Kidney (tissue), 22 donors: ENCODE measurements at places on chromosomes 6 and 20. TPM values are rescaled to one million over a fixed set of nuclear protein-coding genes. Genes with fewer than 3 reads are reported as not detected.

GRCh38 chr6:139625998-139626975 lies 251.8 kb upstream of the CITED2 start:
- peak; percentile 54 for DNase-seq
- H3K4me3 ChIP-seq: no peak overlapping the region
- H3K4me1 ChIP-seq: no peaks in the 10 kb centered on the region
- no peak overlapping the region for H3K27ac ChIP-seq
- H3K27me3 ChIP-seq: no peaks in the 10 kb centered on the region
- H3K36me3 ChIP-seq: no peaks in the 10 kb centered on the region

GRCh38 chr6:150925590-150925928 lies 60.1 kb downstream of the MTHFD1L start:
- H3K27ac ChIP-seq: no peak overlapping the region
- H3K27me3 ChIP-seq: no peaks in the 10 kb centered on the region
- peaks cover 3% of the 10 kb centered on the region for H3K36me3 ChIP-seq
- H3K4me1 ChIP-seq: no peaks in the 10 kb centered on the region
- DNase-seq: no peak

GRCh38 chr6:7260291-7261031 lies 52.5 kb downstream of the SSR1 start:
- peak; percentile 50 for DNase-seq
- H3K27ac ChIP-seq: peak overlapping the region; percentile 80
- peaks cover 14% of the 10 kb centered on the region for H3K4me1 ChIP-seq

DNA sequence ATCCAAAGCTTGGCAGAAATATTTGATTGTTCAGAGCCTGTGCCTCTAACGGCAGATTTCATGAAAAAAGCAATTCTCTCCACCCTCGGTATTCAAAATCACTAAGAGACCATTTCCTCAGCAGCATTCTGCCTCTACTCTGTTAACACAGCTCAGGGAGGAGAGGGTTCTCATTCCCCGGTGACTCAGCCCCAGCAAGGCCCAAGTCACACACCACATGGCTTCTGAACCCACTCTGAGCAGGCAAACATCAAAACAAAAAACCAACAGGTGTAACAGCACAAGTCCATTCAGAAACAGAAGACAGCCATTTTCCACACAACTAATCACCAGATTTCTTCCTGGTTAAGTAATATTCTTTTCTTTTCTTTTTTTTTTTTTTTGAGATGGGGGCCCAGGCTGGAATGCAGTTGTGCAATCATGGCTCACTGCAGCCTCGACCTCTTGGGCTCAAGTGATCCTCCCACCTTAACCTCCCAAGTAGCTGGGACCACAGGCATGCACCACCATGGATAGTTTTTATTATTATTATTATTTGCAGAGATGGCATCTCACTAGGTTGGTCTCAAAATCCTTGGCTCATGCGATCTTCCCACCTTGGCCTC lies 55.4 kb downstream of the GFOD1 start:
- no peaks in the 10 kb centered on the region for H3K27me3 ChIP-seq
- H3K36me3 ChIP-seq: no peaks in the 10 kb centered on the region
- H3K4me3 ChIP-seq: no peak overlapping the region
- H3K27ac ChIP-seq: no peak overlapping the region
- DNase-seq: no peak
- H3K4me1 ChIP-seq: no peaks in the 10 kb centered on the region

- no peak for DNase-seq
- H3K36me3 ChIP-seq: no peaks in the 10 kb centered on the region
- H3K27me3 ChIP-seq: no peaks in the 10 kb centered on the region
- peaks cover 9% of the 10 kb centered on the region for H3K4me1 ChIP-seq
Measured at GRCh38 chr6:70673601-70674000, 5.9 kb downstream of the SMAP1 start.

- no peak overlapping the region for H3K27ac ChIP-seq
- no peak for DNase-seq
- no peaks in the 10 kb centered on the region for H3K36me3 ChIP-seq
- no peaks in the 10 kb centered on the region for H3K4me1 ChIP-seq
Measured at GRCh38 chr6:124080483-124080882, 276.8 kb downstream of the NKAIN2 start.

DNA sequence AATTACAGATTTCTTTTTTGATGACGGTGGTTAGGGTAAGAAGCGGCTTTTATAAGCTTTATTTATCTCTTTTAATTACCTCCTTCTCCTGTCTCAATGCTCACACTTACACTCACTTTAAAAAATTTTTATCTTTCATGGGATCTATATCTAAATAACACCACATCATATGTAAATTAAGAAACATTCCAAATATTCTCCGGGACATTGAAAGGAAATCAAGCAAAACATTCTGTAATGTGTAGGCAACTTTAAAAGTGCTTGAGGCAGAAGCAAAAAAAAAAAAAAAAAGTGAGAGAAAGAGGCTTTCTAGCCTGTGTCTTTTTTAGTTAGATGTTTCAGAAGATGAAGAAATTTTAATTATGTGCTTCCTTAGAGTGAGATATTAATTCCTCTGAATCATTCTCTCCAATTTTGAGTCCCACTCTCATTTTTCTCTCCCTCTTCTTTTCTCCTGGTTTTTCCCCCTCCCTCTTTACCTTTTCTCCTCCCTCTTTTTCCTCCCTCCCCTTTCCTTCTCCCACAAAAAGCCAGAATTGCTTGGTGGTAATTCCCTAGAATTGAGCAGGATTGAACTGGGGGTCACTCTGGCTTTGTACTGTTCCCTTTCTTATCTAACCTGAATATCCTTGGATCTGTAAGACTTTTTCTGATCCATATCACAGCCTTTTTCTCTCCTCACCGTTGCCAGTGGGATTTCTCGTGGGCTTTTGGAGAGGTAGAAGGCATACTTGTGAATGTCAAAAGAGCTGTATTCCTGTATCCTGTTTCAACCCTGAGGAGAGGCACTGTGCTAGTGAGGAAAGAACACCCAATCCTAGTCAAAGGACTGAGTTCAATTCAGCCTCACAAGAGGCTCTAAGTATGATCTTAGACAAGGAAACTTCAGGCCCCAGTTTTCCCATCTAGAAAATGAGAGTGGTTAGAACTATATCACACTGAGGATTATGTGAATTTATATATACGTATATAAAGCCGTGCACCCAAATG lies 30.4 kb downstream of the KCNQ5 start:
- H3K4me1 ChIP-seq: no peaks in the 10 kb centered on the region
- DNase-seq: no peak
- no peak overlapping the region for H3K27ac ChIP-seq
- no peaks in the 10 kb centered on the region for H3K36me3 ChIP-seq
- H3K4me3 ChIP-seq: no peak overlapping the region
- no peaks in the 10 kb centered on the region for H3K27me3 ChIP-seq

GRCh38 chr6:4274382-4275082 lies 139.2 kb upstream of the ECI2 start:
- no peaks in the 10 kb centered on the region for H3K36me3 ChIP-seq
- H3K27me3 ChIP-seq: no peaks in the 10 kb centered on the region
- DNase-seq: no peak

- no peaks in the 10 kb centered on the region for H3K27me3 ChIP-seq
- no peak overlapping the region for H3K4me3 ChIP-seq
- no peaks in the 10 kb centered on the region for H3K4me1 ChIP-seq
- no peaks in the 10 kb centered on the region for H3K36me3 ChIP-seq
- peak overlapping the region; percentile 72 for H3K27ac ChIP-seq
Measured at GRCh38 chr20:51732096-51732791, 35.9 kb downstream of the ATP9A start.

DNA sequence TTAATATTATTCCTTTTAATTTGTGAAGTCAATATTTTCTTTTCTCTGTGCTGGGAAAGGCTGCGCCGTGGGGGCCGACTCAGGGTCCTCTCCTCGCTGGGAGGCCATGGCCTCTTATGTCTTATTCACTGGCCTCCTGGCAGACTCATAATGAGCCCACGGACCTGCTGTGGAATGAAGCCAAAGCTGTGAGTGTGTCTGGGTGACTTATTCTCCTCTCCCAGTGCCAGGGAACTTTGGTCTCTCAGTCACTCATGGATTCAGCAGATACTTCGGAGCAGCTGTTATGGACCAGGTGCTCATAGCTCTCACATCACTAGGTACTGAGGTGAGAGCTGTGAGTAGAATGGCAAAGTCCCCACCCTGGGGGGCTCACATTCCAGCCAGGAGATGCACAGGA lies 297.6 kb downstream of the CDH26 start:
- H3K36me3 ChIP-seq: no peaks in the 10 kb centered on the region
- no peak overlapping the region for H3K4me3 ChIP-seq
- H3K4me1 ChIP-seq: no peaks in the 10 kb centered on the region
- no peak overlapping the region for H3K27ac ChIP-seq

DNA sequence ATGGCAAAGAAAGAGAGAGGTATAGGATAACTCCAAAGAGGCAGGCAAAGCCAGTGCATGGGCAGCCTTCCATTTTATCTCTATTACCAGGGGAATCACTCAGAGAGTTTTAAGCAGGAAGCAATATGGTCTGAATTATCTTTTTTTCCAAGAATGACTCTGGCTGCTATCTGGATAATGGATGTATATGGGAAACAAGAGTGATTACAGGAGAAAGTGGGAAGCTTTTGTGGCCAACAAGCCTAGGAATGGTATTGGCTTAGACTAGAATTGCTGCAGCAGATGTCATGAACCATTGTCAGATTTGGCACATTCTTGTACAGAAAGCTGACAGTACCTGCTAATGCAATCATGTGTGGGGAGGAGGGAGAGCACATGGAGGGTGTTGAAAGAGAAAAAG lies 73.0 kb upstream of the BTBD3 start:
- H3K4me1 ChIP-seq: no peaks in the 10 kb centered on the region
- H3K4me3 ChIP-seq: no peak overlapping the region
- H3K27ac ChIP-seq: no peak overlapping the region
- DNase-seq: no peak
- H3K27me3 ChIP-seq: no peaks in the 10 kb centered on the region

DNA sequence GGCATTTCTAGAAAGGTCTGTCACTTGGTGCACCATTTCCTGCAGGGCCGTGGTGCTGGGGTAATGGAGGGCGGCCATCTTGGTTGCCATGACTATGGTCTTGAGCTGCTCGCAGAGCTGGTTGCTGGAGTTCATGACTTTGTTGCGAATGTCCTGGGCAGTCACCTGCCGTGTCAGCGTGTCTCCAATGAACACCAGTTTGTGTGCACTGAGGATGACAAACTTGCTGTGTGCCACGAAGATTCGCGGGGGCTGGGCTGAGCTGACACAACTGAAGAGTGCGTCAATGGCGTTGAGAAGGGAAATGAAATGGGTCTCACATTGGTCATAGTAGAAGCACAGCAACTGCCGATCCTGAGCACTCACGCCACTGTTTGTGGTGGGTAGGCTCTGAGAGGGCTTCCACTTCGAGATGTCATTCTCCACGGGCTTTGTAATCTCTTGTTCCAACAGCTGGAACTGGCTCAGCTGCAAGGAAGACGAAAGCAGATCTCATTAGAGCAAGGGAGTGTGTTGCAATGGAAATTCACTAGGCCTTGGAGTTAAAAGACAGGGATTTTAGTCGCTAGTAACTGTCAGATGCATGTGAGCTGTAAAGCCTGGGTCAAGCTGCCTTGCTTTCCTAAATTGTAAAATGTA lies 47.1 kb downstream of the NEDD9 start:
- peaks cover 15% of the 10 kb centered on the region for H3K36me3 ChIP-seq
- H3K4me3 ChIP-seq: no peak overlapping the region
- DNase-seq: no peak
- H3K27me3 ChIP-seq: no peaks in the 10 kb centered on the region

GRCh38 chr6:53377289-53377688 lies 28.5 kb upstream of the ELOVL5 start:
- H3K36me3 ChIP-seq: no peaks in the 10 kb centered on the region
- H3K4me3 ChIP-seq: no peak overlapping the region
- H3K27me3 ChIP-seq: no peaks in the 10 kb centered on the region
- H3K27ac ChIP-seq: peak overlapping the region; percentile 59
- H3K4me1 ChIP-seq: no peaks in the 10 kb centered on the region
- peak; percentile 30 for DNase-seq

DNA sequence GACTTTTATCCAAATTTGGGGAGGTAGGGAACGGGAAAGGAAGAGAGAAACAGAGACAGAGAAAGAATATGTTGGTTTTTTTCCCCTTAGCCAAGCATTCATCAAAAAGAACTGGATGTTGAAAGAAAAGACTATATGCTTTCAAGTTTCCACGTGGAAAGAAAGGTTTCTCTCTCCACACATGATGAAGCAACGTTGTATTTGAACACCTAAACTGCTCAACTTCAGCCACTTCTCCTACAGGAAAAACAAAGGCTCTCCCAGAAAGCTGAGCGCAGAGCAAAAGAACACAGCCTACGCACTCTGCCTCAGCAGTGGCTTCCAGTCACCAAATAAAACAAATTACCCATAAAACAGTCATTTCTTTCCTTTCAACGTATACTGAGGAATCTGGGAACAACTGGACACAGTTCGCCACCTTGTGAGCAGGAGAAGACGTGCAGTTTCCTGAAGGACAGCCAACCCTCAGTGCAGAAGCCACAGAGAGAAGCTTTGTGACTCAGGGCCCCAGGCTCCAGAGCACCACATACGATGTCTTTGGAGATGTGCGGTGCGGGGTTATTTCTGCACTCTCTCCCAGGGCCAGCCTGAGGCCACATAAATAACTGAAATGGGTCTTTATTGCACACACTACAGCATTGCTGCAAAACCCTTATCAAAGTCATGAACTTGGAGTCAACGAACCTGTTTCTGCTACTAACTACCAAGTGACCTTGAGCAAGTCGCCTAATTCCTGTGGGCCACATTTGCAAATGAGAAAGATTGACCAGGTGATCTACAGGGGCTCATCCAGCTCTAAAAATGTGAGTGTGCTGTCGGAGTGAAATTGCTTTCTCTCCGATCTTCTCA lies 10.1 kb downstream of the IL17F start:
- peak overlapping the region; percentile 27 for H3K4me3 ChIP-seq
- peak; percentile 93 for DNase-seq
- H3K36me3 ChIP-seq: no peaks in the 10 kb centered on the region
- no peak overlapping the region for H3K27ac ChIP-seq

DNA sequence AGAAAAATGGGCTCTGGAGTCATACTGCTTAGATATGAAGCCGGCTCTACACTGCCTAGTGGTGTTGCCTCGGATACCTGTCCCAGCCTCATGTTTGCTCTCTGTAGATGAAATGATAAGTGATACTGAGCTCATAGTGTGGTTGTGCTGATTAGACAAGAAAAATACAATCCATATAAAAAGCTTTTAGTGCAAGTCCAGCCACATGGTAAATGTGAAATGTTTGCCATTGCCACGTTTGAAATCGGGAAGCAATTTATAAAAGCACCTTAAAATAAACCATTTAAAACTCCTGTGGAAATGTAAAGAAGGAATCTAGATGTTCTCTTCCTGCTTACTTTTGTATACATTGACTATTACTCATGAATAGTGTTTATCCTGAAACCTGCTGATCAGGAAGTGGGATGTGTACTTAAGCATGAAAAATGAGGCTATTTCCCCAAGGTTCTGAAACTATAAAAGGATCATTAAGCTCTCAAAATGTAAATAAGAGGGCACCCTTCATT lies 13.1 kb upstream of the PBOV1 start:
- H3K27me3 ChIP-seq: no peaks in the 10 kb centered on the region
- H3K4me3 ChIP-seq: no peak overlapping the region
- H3K4me1 ChIP-seq: no peaks in the 10 kb centered on the region
- no peak overlapping the region for H3K27ac ChIP-seq
- no peak for DNase-seq
- no peaks in the 10 kb centered on the region for H3K36me3 ChIP-seq

Gene C20orf144
- 0.16 TPM for total RNA-seq

Gene CST7
- 3.7 TPM for total RNA-seq

Gene PLAGL2
- 9.2 TPM for total RNA-seq

Gene SLC17A3
- total RNA-seq: 14.0 TPM

Gene GMPR
- total RNA-seq: 51.4 TPM
